M059J (cell line): ENCODE measurements at places on chromosomes 12 and 14. TPM values are rescaled to one million over a fixed set of nuclear protein-coding genes. Genes with fewer than 3 reads are reported as not detected.

ANO4 gene
- 0.07 and 0.69 TPM in 2 replicates for total RNA-seq

RPL10L gene
- total RNA-seq: not detected in 2 replicates

SLC6A12 gene
- not detected in 2 replicates for total RNA-seq

- peak; percentile 0 for DNase-seq
Measured at GRCh38 chr12:81758421-81759189, 545 bp downstream of the PPFIA2 start.

- no peak for DNase-seq
Measured at GRCh38 chr14:23648764-23649460, 12.7 kb downstream of the DHRS2 start.

DNA sequence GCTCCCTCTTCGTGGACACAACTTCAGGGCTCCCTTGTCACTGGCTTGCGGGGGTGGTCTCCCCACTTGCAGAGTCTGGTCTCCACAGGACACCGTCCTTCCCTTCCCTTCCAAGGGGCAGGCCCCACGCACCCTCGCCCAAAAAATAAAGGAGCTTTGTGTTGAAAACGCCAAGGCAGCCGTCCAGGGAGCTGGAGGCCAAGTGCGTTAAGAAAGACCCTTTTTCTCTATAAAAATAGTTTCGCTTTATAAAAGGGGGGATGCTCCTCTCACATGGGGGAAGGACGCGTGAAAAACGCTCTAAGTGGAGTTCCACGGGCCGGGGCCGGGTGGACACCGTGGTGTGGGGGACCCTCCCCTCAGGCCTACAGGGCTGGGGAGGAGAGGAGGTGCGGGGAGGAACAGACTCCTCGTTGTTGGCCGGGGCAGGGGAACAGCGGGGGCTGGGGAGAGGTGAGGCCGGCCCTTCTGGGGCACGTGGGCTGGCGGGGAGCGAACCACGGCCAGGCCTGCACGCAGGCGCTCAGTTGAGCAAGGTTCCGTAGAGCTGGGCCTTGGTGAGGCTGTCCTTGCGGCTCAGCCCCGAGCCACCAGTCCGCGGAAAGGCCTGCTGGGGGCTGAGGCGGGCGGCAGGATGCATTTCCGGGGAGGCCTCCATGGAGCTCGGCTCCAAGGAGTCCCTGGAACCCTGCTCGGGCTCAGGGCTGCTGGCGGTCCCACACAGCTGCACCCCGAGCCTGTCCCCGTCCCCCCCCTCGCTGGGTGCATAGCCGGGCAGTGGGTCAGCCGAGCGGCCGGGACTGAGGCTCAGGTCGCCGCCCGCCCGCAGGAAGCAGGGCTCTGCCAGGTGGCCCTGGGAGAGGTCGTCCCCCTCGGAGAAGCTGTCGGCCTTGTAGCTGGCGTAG, 49.5 kb downstream of the BEGAIN start:
- no peak for DNase-seq

- no peak for DNase-seq
Measured at GRCh38 chr12:125320177-125320576, 254.9 kb downstream of the AACS start.

DNA sequence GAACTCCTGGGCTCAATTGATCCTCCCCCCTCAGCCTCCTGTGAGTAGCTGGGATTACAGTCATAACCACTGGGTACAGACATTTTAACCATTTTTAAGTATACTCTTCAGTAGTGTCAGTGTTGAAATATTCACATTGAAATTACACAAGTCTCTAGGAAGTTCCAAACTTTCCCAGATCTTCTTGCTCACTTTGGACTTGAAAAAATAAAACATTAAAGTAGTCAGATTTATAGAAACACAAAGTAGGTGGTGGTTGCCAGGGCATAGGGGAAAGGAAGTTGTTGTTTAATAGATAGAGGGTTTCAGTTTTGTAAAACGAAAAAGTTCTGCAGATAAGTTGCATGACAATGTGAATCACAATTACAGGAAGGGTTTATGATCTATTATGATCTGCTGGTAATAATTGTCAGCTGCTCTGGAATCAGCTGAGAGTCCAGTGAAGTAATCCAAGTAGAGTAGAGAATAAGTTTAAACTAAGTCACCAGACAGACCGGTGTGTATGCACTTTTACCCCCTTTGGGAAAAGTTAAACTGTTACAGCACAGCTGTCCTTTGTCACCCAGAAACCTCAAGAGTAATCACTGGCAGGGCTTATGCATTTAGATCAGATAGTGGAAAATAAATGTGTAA, 27.4 kb downstream of the PCNX1 start:
- DNase-seq: peak; percentile 12

DNA sequence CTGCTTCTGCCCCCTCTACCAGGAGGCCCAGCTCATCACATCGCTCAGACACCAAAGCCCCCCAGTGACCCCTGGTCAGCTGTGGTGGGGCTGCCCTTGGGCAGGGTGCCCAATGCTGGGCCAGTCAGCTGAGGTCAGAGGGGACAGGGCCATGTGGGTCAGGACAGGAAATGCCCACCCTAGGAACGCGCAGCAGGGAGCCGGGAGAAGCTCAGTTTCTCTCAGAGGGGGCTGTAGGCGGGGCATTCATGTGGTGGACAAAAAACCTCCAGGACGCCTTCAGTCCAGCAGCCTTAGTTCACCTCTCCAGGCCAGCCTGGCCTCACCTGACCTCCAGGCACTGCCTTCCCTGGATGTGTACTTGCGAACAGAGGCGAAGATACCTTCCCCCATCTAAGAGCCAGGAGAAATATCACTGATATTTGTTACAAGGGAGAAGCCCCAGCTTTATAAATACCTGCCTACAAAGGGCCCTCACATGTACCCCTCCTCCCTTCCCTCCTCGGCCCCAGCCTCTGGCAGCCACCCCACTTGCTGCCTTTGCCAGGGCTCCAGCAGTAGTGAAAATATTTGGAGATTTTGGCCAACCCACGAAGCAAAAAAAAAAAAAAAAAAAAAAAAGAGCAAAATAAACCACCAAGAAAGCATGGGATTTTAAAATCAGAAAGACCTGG, 41.9 kb upstream of the PLEKHG6 start:
- DNase-seq: no peak

- DNase-seq: peak; percentile 29
Measured at GRCh38 chr14:104665657-104666522, 23.5 kb upstream of the INF2 start.

GRCh38 chr12:49055092-49055491, 5.5 kb downstream of the KMT2D start:
- no peak for DNase-seq

DNA sequence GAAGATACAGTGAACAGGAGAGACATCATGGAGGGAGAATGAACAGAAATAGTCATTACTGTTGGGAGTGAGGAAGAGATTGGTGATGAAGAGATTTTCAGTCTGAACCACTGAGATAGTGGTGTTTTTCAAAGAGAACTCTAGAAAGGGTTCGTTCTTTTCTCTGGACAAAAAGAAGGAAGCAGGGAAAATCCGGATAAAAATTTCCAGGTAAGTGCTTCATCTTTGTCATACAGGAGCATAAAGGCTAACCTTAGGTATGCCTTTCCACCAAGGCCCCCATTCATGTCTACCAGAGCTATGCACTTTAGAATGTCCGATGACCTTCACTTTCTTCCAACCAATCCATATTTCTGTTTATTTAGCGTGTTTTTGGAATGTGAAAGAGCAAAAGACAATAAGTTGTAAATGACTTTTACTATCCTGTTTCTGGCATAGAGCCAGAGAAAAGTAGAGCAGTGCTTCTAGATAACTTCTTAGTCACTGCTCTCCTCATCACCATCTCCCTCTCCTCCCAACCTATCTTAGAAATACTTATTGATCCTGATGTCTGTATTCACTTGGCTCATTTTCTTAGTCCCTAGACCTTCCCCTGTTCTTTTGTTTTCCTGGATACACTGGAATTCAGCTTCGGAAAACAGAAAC, 116.5 kb downstream of the TTC6 start:
- no peak for DNase-seq

DNA sequence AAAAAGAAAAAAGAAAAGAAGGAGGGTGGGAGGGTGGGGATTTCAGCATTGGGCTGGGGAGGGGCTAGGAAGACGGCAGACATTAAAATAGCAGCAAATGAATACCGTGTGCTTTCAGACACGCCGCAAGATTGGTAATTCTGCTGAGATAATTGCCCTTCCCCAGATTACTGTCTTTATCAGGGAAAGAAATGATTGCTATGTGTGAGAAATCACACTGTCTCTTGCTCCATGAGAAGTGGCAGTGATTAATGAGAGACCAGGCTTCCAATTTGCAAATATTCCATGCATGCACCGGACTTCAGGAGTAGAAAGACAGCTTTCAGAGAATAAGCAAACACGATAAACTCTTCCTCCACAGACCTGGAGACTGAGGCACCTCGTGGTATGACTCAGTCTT, 7.6 kb upstream of the KCNA5 start:
- no peak for DNase-seq

GRCh38 chr12:102735104-102735503, 181.9 kb downstream of the PAH start:
- no peak for DNase-seq
